ENCODE measurements at places on chromosomes 2 and 18. TPM values are rescaled to one million over a fixed set of nuclear protein-coding genes. Genes with fewer than 3 reads are reported as not detected.

DNA sequence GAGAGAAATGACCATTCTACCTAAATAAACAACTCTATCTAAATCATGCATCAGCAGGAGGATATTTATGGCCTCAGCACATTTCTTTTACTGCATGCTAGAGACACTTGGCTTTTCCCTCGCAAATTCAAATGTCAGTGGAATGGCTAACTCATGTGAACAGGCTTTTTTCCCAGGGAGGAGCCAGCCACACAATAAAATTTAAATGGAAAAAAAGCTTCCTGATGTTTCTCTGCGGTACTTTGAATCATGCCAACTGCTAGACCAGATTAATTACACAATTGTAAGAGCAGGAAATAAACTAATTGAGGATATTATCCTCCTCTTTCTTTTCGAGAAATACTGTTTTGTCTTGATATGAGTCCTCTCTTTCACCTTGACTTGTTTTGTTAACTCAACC lies 676.3 kb downstream of the IRS1 start:
- no peak for DNase-seq

- no peak for DNase-seq
These were observed 11.9 kb downstream of the ELP2 start for GRCh38 chr18:36141576-36141975.

DNA sequence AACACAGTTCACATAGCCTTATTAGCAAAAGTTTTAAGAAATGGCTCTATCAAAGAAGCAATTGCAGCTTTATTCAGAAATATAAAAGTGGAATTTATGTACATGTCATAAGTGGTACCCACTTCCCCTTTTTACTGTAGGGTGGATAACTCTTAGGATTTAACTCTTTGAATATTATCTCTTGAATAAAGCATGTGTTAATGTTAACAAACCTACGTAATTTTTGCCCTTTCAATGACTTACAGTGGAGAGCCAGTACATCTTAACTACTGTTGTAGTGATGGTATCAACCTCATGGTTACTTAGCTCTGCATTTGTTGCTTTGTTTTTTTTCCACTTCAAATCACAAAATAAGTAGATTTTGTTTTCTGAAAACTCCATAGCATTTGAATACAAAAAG lies 8.8 kb downstream of the NABP1 start:
- no peak for DNase-seq

DNA sequence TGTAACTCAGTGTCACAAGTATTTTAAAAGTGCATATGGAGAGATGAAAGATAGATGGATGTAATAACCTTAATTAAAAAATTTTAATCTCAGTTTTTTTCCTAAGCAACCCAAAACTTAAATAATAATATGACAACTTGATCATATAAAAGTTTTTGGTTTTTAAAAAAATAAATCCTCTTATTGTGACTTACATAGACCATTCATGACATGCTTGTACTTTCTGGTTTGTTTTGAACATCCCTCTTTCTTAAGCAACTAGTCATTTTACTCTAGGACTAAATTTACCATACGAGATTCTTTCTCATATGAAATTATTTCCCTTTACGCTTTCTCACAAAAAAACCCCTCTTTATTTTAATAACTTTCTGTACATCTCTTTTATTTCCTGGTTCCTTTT lies 6.5 kb upstream of the PLA2R1 start:
- DNase-seq: no peak

Gene SKOR2
- total RNA-seq: not detected

GRCh38 chr2:11564816-11565567 lies 31.1 kb downstream of the GREB1 start:
- DNase-seq: no peak

DNA sequence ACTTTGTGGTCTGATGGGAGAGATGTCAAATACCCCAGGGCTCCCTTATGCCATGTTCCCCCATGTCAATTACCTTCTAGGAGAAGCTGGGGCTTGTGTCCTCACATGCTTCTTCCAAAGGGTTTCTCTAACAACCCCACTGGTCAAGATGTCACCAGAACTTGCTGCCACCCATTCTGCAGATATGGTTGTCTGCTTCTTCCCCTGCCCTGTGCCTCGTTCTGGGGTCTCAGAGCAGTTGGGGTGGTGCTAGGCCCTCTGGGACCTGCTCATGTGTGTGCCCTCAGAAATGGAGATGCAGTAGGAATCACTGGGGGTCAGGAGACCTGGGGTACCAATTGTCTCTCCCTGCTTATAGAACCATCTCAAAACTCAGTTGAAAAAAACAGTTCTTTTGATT lies 268.6 kb downstream of the MYCN start:
- DNase-seq: no peak

DNA sequence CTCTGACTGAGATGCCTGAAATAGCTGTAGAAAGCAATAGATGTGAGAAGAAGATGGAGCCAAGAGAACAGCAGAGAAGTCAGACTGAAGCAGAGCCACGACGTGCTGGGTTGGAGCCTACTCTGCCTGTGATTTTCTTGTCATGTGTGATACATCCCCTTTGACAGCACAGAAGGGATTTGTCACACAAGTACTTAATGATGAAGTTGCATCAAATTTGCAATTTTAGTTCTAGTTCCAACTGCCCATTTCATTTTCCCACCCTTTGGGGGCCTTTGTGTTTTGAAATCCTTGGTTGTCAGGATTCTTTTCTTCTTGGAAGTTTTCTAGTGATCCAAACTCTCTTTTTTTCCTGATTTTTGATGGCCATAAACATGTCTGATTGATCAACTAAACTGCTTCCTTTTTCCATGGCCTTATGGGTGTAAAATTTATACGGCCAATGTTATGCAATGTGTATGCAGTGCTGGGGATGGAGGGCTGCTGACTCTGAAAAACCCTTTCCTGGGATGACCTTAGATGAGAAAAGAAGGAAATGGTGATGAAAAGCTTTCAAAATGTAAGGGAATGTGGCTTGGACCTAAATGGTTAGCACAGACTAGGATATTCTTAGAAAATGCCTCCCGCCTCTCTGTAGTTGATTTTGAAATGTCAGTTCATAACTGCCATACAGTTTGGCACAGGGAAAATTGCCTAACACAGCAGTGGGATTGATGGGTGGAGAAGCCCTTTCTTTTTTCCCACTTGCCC lies 9.6 kb upstream of the B3GNT2 start:
- DNase-seq: no peak

DNA sequence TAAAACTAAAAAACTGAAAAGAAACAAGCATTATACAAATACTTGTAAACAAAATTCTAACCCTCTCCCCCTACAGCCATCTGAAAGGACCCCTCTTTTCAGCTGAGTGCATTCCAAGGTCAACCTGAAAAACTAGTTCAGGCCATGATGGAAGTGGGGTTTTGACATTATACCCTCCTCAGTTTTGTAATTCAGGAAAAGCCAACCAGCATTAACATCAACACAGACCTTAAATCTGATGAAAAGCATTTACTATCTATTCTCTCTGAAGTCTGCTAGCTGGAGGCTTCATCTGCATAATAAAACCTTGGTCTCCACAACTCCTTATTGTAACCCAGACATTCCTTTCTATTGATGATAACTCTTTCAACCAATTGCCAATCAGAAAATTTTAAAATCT lies 302.2 kb downstream of the CNTNAP5 start:
- DNase-seq: no peak

DNA sequence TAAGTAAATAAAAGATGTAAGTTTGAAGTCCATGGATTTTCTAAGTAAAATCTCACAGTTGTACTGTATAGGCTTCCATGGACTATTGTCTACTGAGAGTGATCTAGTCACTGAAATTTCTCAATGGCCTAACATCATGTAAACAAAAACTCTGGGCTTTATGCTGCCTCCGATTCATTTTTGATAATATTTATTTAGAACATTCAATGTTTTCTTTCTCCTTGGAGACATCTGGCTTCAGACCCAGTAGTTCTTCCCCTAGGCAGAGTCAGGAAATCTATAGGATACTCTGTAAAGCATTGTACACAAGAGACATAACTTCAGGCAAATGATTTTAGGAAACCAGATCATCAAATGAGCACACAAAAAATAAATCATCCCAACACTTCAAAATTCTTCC lies 1208.6 kb upstream of the ZEB2 start:
- DNase-seq: no peak

Gene MGAT5
- total RNA-seq: 156 TPM

DNA sequence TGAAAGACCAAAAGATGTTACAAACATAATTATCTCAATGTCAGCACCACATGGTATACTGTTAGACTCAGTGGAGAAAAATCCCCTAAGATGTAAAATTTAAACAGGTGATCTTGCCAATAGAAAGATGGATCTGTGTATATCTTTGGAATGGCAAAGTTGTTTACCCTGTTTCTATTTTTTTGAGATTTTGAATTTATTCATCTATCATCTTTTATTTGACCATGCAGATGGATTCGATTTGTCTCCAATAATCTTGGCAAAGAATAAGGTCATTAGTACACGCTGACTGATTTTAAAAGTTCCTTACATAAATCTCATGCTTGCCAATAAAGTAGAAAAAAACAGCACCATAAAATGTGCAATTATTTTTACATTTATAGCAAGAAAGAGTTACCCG lies 459.3 kb downstream of the MBD2 start:
- DNase-seq: no peak

DNA sequence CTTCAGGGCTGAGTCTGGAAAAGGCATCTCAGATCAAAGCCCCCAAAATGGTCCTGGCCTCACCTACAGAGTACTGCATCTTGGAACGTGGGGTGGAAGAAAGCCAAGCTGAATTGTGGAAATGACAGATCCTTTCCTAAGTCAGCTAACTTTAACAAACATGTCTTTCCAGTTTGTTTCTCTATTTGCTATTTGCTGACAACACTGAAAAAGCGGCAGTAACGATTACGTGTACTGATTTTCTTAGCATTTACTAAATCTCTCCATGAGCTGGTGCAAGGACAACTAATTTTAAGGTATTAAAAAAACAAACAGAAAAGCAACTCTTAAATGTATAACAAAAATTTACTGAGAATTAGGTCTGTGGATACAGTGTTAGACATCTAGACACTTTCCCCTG lies 1.1 kb downstream of the HIBCH start:
- no peak for DNase-seq

GRCh38 chr2:218378053-218378452 lies 4.0 kb upstream of the SLC11A1 start:
- DNase-seq: no peak

Gene HRH4
- total RNA-seq: not detected

GRCh38 chr2:3325458-3326181 lies 52.0 kb downstream of the EIPR1 start:
- no peak for DNase-seq

DNA sequence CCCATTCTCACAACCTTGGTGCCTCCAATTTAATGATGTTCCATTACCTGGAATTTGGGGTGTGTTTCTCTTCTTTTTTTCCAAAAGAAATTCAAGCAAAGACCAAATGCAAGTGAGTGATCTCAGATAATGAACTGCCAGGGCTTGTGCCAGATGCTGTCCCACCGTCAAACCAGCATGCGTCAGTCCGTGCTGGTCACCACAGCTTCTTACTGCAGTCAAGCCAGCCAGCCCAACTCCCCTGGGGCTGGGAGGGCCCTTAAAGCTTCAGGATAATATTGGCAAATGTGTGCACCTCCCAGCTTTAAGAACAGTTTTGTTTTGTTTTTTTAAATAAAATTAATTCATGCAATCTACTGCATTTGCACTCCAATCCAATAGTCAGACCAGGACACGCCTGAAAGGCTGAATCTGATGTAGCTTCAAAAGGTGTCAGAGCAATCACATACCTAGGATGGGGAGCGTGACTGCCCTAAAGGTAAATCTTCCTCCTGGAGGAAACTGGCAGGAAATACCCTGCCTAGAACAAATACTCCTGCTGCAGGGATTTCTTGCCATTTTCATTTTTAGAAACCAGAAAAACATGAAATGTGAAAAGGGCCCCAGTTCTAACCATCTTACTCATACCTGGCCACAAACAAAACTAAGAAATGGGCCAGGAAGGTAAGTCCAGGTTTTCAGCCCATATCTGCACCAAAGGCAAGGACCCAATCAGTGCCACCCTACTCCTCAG lies 26.8 kb upstream of the SP3 start:
- peak; percentile 93 for DNase-seq

GRCh38 chr18:58887613-58887963 lies 22.9 kb downstream of the ZNF532 start:
- DNase-seq: peak; percentile 88

Gene ACADL
- 3.4 TPM for total RNA-seq

GRCh38 chr18:12406371-12407111 lies 1.2 kb upstream of the PRELID3A start:
- DNase-seq: no peak

- DNase-seq: peak; percentile 54
These were observed 93.3 kb downstream of the AOX1 start for GRCh38 chr2:200679127-200679526.

DNA sequence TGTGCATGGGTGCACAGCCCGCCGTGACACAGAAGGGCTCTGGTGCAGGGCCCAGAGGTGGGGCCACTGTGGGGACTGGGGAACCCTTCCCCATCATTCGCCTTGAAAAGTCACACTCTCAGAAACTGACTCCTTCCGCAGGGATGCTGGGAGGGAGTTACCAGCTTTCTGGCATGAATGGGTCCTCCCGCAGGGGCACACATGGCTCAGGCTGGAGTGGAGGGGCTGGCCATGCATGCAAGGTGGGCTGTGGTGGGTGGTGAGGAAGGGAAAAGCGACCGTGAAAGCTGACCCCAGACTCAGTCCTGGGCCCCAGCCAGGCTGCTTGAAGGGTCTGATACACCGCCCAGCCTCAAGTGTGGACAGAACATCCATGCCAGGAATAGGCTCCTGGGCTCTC lies 201.1 kb downstream of the TNS1 start:
- no peak for DNase-seq

DNA sequence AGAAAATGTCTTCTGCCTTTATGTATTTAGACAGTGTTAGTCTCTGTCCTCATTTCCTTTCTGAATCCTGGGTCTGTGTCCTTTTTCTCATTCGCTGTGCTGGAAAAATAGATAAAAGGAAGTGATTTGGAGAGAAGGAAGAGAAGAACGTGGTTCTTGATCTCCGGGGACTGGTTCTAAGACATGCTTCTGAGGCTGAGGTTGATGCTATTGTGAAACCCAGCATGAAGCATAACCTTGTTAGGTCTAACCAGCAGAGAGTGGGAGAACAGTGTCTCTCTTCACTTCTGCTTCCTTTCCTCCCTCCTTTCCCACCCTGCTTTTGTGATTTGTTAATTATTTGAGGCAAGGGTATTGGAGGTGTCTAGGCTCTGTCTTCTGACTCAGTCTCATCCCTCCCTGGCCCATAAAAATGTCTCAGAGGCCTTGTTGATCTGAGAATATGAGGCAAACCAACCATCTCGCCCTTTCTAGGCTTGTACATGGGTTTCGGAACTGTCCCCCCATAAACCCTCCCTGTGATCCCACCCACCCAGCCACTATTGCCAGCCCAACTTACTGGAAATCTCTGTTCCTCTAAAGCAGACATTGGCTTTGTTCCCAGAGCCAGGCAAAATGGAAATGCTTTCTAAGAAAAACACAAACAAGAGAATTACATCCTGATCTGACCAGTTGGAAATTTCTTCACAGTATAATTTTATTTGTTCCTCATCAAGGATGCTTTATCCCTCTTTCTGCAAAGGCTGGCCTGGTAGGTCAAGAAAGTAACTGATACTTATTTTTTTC lies 360.6 kb upstream of the TNP1 start:
- no peak for DNase-seq

GRCh38 chr2:109701362-109701761 lies 87.2 kb downstream of the SOWAHC start:
- no peak for DNase-seq
